Stimulated activated CD8-positive, alpha-beta memory T cell treated with anti-CD3 and anti-CD28 coated beads, Interleukin-15, amount 100 ng/mL, for 48 hours (primary cell): ENCODE measurements at places on chromosomes 4 and X.
A peak's percentile ranks its signal among the peaks of the same experiment; 100 is the strongest.

- peak; percentile 10 for DNase-seq
Measured at GRCh38 chrX:19964017-19964710, 26.7 kb downstream of the BCLAF3 start.

DNA sequence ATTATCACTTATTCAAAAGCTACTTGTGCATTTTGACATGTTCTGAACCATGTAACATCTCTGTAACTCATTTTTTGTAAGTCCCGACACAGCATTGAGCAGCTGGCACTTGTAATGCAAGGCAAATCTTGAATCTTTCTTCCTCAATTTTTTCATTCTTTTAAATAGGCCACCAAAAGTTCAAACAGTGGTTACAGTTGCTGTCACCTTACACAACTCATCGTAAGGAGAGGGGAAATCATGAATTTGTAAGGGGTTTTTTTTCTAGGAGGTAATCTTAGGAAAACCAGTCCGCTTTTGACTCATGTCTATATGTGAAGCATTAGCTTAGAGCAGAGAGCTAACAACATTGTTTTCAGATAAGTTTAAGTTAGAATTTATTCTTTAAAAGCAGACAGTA lies 124.5 kb downstream of the PDLIM5 start:
- DNase-seq, result no peak

DNA sequence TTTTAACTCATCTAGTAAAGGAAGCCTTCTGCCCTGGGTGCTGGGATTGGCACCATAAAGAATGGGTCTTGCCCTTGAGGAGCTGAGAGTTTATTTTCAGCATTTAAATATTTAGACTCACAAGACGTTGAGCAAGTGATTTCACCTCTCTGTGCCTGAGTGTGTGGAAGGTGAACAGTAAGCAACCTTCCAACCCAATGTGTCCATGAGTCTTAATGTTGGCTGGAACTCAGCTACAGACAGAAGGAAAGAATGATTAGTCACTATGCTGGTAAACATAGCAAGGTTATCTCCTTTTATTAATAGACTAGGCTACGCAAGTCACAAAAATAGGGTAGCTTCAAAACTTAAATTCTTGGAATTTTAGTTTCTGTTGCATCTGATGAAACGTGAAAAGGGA lies 277.4 kb upstream of the GATB start:
- DNase-seq, result no peak

DNA sequence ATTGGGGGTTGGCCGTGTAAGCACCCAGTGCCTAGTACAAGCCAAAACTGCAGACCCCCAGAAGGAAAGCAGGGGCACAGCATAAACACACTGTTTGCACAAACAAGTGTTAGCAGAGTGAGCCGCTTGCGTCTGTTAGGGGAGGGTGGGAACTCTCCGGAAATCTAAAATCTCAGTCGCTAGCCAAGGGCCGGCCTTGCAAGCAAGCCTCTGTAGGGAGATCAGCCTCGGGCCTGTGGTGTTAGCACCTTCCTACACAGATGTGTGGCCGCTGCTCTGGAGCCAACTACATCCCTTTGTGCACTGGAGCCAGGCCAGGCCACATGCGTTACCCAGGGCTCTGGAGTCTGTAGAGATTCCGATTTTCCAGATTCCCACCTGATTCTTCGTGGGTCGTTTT lies 67.1 kb downstream of the GPR143 start:
- DNase-seq, result no peak

DNA sequence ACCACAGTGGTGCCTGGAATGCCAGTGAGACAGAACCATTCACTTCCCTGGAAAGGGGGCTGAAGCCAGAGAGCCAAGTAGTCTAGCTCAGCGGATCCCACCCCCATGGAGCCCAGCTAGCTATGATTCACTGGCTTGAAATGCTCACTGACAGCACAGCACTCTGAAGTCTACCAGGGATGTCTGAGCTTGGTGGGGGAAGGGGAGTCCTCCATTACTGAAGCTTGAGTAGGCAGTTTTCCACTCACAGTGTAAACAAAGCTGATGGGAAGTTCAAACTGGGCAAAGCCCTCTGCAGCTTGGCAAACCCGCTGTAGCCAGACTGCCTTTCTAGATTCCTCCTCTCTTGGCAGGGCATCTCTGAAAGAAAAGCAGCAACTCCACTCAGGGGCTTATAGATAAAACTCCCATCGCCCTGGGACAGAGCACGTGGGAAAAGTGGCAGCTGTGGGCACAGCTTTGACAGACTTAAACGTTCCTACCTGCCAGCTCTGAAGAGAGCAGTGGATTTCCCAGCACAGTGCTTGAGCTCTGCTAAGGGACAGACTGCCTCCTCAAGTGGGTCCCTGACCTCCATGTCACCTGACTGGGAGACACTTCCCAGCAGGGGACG lies 32.0 kb downstream of the NAP1L2 start:
- DNase-seq, result no peak

- no peak for DNase-seq
Measured at GRCh38 chr4:119299741-119300100, 22.2 kb downstream of the FABP2 start.

- DNase-seq, result no peak
Measured at GRCh38 chr4:128350449-128351045, 62.9 kb upstream of the PGRMC2 start.

- no peak for DNase-seq
Measured at GRCh38 chrX:6759655-6760375, 224.9 kb upstream of the VCX3A start.

DNA sequence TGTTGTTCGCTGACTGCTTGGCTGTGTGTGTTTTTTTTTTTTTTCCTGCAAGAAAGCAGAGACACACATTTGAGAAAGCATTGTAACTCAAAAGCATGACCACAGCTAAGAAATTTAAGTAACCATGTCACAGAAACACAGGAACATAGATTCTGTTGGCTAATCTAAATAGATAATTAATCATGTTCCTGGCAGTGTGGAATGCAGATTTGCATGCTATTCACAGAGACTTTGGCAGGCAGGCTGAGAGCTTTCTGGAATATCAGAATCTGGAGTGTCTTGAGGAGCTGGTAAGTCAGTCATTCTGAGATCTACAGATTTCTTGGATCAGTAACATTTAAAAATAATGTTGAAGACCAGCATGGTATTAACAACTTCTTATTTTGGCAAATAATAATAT lies 33.2 kb upstream of the SMS start:
- DNase-seq, result no peak

DNA sequence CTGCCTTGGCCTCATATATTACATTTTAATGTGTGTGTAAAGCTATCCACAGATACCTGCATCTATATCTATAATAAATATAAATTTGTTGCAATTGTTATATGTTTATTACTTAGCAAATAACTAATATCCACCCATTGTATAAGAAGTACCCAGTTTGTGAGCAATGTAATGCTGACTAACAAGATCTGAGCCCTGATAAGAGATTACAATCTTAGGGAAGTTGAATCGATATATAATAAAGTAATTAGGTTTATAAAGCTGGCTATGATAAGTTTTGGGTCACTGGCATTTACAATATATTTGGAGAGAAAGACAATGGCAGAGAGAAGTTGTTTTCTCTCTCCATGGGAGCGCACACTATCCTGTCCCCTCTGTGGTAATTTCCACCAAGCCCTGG lies 280.6 kb downstream of the NR3C2 start:
- no peak for DNase-seq

GRCh38 chr4:112234952-112235609 lies 3.5 kb downstream of the AP1AR start:
- no peak for DNase-seq

- DNase-seq, result no peak
Measured at GRCh38 chr4:62953752-62954151, 1455.5 kb downstream of the TECRL start.

DNA sequence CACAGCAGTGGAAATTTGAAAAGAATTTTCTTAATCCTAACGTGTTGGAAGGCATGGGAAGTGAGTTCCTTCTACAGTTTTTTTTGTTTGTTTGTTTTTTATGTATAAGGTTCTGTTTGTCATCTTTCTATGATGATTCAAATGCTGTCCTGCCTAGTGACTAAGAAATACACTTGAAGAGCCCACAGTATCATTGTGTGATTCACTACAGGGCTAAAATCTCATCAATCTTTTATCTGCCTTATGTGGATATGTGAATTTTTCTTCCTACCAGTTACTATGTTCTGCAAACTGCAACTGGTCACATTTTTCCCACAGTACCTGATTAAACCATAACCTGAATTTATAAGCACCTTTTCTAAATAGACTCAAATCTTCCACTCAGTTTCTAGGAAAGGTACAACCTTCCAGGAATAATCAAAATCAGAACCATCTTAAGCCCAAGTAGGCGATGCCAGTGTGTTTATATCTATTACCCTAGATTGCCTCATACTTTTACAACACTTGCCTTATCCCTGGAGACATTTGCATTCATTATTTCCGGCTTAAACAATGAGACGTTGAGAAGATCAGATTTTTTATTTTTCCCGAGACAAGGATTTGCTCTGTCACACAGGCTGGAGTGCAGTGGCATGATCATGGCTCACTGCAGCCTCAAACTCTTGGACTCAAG lies 214.6 kb upstream of the GALNT7 start:
- no peak for DNase-seq

GRCh38 chr4:40423735-40424134 lies 88.6 kb downstream of the CHRNA9 start:
- DNase-seq, result no peak

GRCh38 chr4:3219761-3220475 lies 29.0 kb upstream of the MSANTD1 start:
- DNase-seq, result no peak

GRCh38 chrX:118286066-118286762 lies 59.7 kb upstream of the WDR44 start:
- no peak for DNase-seq

- DNase-seq, result no peak
Measured at GRCh38 chr4:168386002-168386401, 67.5 kb upstream of the DDX60 start.

DNA sequence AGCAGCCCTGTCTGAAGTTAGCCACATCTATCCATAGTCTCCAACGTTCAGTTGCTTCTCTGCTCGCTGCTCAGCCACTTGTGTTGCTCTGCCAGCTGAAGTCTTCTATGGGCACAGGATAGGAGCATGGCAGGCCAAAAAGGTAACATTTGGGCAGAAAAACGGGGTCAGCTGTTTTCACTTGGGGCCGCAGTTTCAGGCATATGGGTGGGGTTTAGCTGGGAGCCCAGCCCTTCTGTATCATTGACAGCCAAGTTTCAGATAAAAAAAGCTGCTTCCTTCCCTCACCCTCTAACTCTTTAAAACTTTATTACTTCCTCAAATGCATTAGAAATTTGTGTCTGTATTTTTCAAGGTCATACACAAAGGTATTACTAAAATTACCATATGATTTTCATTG lies 18.4 kb upstream of the MANBA start:
- no peak for DNase-seq

- no peak for DNase-seq
Measured at GRCh38 chr4:17981063-17981462, 40.5 kb downstream of the LCORL start.
